KG1 (cell line): ENCODE measurements at places on chromosomes 5 and 9.

DNA sequence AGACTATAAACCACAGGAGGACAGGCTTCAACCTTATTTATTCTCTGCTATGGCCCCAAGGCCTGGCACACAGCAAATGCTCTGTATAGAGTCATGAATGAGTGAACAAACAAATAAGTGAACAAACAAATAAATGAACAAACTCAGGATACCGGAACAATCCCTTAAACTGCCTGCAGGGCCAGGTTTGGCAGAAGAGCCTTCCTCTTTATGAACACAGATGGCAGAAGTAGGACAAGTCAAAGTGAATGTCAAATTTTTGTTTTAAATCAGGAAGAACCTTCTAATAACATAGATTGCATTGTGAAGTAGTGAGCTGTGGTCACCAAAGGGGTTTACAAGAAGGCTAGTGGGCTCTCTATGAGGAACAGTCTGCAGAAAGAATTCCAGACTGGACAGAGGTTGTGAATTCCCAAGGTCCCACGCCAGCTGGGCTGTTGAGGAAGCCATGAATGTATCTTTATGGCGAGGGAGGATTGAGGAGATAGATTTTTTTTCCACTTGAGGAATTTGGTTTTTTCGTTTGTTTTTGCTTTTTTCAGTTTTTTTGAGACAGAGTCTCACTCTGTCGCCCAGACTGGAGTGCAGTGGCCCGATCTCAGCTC, 30.3 kb upstream of the STING1 start:
- no peak for DNase-seq

GRCh38 chr5:153883854-153884611, 154.7 kb downstream of the FAM114A2 start:
- DNase-seq: no peak

DNA sequence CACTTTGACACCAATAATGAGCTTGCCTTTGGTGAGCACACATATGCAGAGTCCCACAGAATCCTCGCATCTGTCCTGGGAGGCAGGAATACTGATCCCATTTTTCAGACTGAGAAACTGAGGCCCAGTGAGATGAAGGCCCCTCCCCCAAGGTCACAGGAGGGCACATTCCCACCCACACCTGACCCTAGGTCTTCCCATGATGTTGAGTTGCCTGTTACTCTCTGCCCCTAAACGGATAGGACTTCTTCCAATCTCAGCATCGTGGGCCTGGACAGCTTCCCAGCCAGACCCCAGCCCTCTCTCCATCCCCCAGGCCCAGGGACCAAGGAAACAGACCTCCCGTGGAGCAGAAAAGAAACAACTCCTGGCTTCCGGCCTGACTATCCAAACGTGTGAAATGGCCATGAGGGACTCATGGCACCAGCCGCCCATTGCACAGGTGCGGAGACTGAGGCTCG, 877 bp downstream of the SH3GLB2 start:
- DNase-seq: no peak

GRCh38 chr5:58335518-58335917, 124.4 kb downstream of the PLK2 start:
- DNase-seq: no peak

DNA sequence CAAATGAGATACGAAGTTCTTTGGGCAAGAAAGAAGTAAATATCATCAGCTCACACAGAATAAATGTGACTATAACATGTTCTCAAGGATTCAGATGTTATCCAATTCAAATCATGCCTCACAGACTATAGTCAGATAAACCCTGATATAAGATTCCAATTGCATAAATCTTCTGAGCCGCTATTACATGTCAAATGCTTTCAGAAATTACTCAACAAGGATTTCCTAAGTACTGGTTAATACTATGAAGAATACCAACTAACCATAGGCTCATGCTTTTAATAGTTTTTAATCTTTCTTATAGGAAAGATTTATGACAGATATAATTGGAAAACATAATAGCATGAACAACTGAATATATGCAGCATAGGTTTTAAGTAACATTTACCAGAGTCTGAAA, 73.6 kb downstream of the BAAT start:
- DNase-seq: no peak

DNA sequence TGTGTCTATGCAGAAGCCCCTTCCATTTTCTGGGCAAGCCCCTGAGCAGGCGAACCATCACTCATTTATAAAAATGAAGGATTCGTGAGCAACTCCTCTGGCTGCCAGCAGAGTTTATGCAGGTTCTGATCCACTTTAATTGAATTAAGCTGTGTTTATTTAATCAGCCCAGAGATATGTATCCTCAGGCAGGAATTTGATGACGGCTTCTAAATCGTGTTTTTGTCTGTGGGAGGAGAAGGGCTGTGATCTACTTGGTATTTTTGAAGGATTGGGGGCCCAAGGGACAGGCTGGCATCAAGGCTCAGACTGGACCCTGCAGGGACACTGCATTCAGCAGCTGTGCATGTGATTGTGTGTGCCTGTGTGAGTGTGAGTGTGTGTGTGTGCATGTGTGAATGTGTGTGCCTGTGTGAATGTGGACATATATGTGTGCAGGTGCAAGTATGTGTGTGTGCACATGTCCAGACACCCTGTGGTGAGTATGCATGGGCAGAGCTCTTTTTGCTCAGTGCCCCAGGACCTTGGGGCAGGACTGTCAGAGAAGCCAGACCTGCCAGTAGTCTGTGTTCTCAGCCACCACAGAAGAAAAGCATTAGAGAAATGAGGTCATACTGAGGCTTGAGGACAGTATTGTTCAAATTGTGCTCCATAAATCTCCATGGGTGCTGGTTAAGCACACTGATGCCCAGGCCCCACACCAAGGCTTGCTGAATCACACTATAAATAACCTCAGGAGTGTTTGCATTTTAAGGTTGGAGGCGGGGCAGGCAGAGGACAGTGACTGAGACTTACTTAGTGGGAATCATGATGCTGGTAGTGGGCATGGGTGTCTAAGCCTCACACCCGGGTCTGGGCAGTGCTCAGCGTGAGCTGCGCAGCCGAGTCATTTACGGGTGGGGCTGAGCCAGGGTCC, 164.0 kb downstream of the CARTPT start:
- DNase-seq: no peak

- DNase-seq: no peak
These were observed 203.8 kb downstream of the SNCAIP start for GRCh38 chr5:122515709-122516431.

- DNase-seq: no peak
These were observed 26.7 kb upstream of the STK32A start for GRCh38 chr5:147208134-147208533.

GRCh38 chr9:94639061-94639998, at the start of gene FBP1:
Gene FBP1, minus strand, starts transcription at chr9:94639518. Its CDS starts 208 bp downstream, at chr9:94639310.
- peak; percentile 74 for DNase-seq

DNA sequence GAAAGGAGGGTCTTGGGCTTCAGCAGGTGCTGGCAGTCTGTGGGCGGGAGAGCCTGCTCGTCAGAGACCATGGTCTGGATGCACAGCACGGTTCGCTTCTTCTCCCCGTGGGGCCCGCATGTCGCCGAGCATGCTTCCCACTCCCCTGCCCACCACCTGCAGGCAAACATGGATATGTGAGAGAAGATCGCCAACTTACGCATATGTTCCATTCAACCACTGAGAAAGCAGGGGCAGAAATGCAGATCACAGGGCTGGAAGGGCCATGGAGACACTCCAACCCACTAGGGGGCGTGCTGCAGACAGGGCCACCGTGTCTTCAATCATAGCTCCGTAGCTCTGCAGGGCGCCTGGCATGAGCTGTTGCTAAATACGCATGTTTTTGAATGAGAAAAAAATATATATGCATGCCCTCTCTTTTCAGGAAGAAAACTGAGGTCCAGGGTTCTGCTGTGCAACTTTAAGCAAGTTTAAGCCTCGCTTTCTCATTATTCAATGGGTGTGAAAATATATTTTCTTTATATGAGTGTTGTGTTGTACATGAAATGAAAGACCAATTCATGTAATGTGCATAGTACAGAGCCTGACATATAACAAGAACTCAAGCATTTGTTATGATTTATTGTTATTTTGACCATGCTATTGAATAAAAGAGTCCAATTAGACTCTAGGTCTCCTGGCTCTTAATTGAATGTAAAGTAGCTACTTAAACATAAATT, 148.0 kb downstream of the TARS1 start:
- DNase-seq: no peak

DNA sequence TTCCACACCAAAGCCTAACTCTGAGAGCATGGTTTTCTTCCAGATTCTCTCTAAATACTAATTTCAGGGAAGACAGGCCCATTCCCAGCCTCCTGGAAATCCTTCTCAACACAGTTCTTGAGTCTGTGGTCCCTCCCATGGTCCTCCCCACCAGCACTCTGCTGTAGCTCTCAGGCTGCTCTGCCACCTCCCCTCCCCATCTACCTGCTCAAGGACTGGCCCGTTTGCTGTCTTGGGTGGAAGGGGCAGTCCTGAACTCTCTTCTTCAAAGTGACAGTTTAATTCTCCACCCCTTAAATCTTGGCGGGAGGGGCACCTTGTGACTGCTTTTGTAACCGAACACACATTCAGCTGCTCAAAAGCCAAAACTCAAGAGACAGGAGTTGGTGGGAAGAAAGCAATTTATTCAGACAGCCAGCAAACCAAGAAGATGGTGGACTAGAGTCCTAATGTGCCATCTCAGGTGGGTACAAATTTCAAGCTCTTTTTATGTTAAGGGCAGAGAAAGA, 7.6 kb upstream of the LCN15 start:
- DNase-seq: no peak

- DNase-seq: no peak
These were observed 5.4 kb downstream of the KCNV2 start for GRCh38 chr9:2722715-2723114.

- no peak for DNase-seq
These were observed 49.1 kb downstream of the HOMER1 start for GRCh38 chr5:79464695-79465332.

DNA sequence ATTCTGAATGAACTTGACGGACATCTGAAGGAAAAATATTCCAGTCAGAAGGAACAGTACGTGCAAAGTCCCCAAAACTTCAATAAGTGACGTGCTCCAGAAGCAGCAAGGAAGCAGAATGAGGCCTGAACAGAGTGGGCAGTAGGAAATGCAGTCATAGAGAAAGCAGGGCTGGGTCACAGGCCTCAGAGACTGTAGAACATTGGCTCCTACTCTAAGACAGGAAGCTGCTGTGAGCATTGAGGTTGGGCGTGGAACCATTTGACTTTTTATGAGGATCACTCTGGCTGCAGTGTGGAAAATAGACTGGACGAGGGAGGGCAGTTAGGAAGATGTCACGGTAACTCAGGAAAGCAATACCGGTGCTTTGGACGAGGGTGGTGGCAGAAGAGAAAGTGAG, 64.0 kb downstream of the DOCK8 start:
- no peak for DNase-seq

DNA sequence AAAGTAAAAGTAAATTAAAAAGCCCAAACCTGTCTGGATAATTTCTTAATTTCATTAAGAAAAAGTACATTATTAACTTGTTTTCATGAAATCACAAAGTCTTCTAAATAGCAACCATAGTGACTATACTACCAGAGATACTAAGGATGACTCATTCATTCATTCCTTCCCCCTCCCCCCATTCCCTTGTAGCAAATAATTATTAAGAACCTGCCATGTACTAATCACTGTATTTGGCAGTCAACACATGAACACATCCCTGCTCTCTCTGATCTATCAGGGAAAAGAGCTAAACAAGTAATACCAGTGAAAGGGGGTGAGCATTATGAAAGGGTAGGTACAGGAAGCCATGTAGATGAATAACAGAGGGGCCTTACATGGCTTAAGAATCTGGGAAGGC, 203.9 kb downstream of the CWC27 start:
- DNase-seq: no peak

DNA sequence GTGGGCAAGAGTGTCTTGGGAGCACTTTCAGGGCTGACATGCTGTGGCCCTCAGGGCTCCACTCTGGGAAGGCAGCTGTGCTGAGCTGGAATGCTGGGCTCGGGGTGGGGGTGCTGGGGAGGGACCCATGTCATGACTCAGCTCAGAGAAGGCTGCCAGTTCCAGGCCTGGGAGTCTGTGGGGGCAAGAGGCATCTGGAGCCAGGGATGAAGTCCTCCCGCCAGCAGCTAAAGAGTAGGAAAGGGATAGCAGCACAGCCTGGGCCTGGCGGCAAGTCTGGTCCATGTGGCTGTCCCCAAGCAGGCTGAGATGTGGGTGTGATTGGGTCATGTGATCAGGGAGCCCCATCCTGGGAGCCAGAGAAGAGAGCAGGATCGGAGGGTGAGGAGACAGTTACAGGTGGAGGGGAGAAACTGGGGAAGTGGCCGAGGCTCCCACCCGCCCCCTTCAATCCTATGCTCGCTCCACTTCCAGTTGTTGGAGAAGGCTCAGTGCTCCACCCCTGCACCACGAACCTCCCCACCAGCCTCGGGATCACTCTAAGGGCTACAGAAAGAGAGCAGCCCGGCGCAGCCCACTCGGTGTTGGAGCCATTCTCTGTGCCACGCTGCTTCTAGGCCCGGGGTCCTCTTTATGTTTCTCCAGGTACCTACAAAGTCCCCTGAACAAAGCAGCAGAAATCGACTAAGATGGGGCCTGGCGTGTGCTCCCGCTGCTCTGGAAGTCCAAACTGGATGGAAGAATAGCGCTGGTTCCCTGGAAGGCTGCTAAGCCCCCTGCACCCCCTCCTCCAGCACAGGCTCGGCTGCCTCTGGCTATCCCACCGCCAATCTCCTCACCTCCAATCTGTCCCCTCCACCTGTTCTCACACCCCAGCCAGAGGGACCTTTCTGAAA, 12.0 kb downstream of the PDGFRB start:
- no peak for DNase-seq

DNA sequence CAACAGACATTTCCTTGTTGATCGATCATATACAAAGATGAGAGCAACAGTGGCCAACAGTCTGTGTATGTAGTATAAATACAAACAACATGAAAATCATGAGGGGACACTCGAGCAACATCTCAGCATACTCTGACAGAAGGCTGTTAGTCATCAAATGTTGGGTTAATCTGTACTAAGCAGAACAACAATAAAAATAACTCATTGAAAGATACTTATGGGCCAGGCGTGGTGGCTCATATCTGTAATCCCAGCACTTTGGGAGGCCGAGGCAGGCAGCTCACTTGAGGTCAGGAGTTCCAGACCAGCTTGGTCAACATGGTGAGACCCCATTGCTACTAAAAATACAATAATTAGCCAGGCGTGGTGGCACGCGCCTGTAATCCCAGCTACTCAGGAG, 67.3 kb downstream of the SCAI start:
- DNase-seq: no peak

GRCh38 chr5:145775893-145776444, 59.2 kb downstream of the PRELID2 start:
- no peak for DNase-seq

DNA sequence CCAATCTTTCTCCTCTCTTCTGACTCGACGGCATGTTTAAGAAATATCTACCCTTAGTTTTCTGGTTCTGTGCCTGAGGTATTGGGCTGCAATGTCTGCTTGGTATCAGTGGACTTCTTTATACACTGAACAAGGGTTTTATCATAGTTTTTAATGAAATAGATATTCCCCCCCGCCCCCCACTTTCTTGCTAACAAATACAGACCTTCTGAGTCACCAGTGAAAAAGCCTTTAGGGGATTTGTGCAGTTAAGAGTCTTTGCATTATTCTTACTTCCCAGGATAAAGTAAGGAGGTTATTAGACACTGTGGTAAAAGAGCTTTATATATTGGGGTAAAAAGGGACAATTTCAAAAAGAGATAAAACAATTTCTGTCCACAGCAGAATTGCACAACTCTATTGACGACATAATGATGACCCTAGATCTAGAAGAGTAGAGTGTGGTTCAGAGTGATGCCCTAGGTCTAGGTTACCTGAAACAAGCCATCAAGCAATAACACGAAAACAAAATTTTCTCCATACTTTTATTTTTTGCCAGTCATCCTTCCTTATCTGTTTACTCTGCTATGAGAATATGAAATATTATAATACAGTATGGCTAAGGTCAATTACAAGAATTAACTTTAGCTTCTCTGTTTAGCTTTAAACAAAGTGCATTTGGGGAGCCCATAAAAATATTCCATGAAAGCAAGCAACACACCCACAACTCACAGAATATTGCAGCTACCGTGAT, 110.7 kb downstream of the PLK2 start:
- DNase-seq: no peak
